ENCODE measurements at places on chromosomes 3 and 15. TPM values are rescaled to one million over a fixed set of nuclear protein-coding genes. Genes with fewer than 3 reads are reported as not detected.

Gene FOXB1
- total RNA-seq: not detected

- no peak overlapping the region for H3K27ac ChIP-seq
- H3K27me3 ChIP-seq: peaks cover 17% of the 10 kb centered on the region
- peaks cover 8% of the 10 kb centered on the region for H3K4me1 ChIP-seq
- H3K4me3 ChIP-seq: no peak overlapping the region
Observed at GRCh38 chr3:197426121-197426566, 127.7 kb upstream of the DLG1 start.

DNA sequence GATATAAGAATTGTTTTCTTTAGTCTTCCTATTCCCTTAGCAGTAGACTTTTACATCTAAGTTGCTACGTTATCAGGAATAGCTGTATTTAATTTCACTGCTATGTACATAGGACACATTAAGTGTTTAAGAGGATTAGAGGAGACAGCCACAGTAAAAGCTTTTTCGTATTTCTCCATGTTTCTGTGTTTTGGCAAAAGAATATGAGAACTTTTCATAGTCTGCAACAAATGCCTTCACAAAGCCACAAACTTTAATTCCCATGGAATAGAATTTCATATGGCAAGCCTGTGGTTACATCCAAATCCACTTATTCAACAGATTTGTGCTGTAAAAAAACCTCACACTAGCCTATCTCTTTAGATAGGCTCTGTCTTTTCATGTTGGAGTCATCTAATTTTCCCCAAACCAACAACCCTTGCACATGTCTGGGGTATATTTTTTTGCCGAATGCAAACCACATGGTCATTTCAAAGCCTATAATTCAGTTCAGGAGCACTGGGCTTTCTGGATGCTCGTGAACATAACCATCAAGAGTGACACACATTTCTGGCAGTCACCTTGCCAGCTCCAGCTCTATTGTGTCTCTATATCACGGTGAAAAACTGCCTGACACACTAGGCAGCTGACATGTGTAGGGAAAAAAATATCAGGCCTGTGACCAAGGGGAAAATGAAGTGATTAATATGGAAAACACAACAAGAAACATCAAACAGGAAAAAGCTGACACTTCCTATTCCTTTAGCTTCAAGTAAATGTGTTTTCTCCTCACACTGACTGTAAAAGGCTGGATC, 19.2 kb downstream of the PLD1 start:
- peak; percentile 63 for DNase-seq
- H3K27me3 ChIP-seq: no peaks in the 10 kb centered on the region
- H3K4me1 ChIP-seq: peaks cover 21% of the 10 kb centered on the region
- H3K27ac ChIP-seq: peak overlapping the region; percentile 32
- H3K36me3 ChIP-seq: no peaks in the 10 kb centered on the region

DNA sequence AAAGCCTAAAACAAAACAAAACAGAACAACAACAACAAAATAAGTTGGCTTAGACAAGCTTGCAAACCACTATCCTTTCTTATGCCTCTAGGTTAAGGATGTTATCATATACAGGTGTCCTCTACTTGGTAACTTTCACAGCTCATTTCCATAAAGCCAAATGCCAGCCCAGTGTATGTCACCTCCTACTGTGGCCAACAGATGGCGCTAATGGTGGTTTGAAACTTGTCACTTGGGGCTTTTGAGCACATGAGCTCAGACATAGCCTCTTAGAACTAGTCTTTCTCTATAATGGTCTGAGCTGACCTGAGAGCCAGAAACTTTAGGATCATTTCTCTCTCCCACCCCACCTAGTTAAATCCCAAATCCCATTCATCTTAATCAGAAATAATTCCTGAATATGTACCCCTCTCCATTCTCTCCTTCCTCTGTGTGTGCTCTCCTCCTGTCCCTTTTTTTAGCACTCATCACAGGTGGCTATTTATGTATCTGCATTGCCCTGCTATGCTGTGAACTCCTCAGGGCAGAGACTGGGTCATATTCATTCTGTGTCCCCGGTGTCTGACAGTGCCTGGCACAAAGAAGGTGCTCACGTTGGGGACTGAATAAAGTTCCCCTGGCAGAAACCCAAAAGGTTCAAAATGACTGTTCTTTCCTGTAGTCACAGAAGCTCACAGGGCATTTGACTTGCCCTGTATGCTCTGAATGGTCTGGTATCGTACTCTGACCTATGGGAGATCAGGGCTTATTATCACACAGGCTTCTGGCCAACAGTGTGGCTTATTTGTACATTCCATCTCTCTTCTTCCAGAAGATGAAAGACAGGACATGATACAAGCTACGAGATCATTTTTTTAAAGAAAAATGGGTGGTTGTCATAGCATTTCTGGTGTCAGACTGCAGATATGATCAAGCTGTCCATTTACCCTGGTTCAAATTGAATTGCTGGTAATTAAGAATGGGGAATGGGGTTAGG, 319.3 kb upstream of the AZI2 start:
- peak; percentile 52 for DNase-seq
- peaks cover 2% of the 10 kb centered on the region for H3K27me3 ChIP-seq
- no peaks in the 10 kb centered on the region for H3K4me1 ChIP-seq
- H3K4me3 ChIP-seq: no peak overlapping the region
- no peak overlapping the region for H3K27ac ChIP-seq

- peaks cover 5% of the 10 kb centered on the region for H3K36me3 ChIP-seq
- H3K27me3 ChIP-seq: no peaks in the 10 kb centered on the region
- no peak for DNase-seq
- H3K4me1 ChIP-seq: peaks cover 1% of the 10 kb centered on the region
- H3K27ac ChIP-seq: no peak overlapping the region
- H3K4me3 ChIP-seq: no peak overlapping the region
Observed at GRCh38 chr3:160554980-160555379, 10.4 kb downstream of the KPNA4 start.

GRCh38 chr15:33844597-33844996, 123.7 kb upstream of the CHRM5 start:
- DNase-seq: no peak
- peaks cover 5% of the 10 kb centered on the region for H3K27me3 ChIP-seq
- no peaks in the 10 kb centered on the region for H3K36me3 ChIP-seq
- H3K27ac ChIP-seq: no peak overlapping the region
- no peaks in the 10 kb centered on the region for H3K4me1 ChIP-seq
- H3K4me3 ChIP-seq: no peak overlapping the region

Gene GOLGA8T
- not detected for total RNA-seq

GRCh38 chr3:3806856-3807255, 7.6 kb downstream of the LRRN1 start:
- H3K4me1 ChIP-seq: no peaks in the 10 kb centered on the region
- no peaks in the 10 kb centered on the region for H3K36me3 ChIP-seq
- no peak overlapping the region for H3K4me3 ChIP-seq
- no peak overlapping the region for H3K27ac ChIP-seq
- DNase-seq: no peak

GRCh38 chr3:10015461-10015904, 10.8 kb upstream of the FANCD2 start:
- H3K27me3 ChIP-seq: no peaks in the 10 kb centered on the region
- H3K4me1 ChIP-seq: peaks cover 19% of the 10 kb centered on the region
- peak; percentile 97 for DNase-seq
- peaks cover 10% of the 10 kb centered on the region for H3K36me3 ChIP-seq

GRCh38 chr3:52983336-52983807, 62.5 kb downstream of the SFMBT1 start:
- H3K4me3 ChIP-seq: no peak overlapping the region
- no peak for DNase-seq
- H3K36me3 ChIP-seq: no peaks in the 10 kb centered on the region
- H3K27ac ChIP-seq: no peak overlapping the region
- no peaks in the 10 kb centered on the region for H3K27me3 ChIP-seq

All from IMR-90 (cell line).